ENCODE measurements at places on chromosomes 16 and 17.

DNA sequence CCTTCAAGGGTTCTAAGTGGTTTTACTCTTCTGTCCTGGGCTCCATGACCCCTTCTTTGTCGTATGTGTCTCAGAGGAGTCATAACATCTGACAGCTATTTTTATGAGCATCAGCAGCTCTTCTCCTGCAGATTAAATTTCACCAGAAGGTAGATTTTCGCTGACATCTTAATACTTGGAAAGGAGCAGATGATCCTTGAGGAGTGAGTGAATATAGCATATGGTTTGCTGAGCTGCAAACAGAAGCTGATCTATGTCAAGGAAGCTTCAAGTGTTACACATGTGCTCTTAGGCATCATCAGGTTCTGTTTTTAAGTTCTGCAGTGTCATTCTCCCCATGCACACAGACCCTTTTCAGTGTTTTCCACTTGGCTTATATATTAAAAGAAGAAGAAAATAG lies 49.2 kb upstream of the MYH2 start:
- DNase-seq: no peak

- no peak for DNase-seq
These were observed 51.8 kb downstream of the SF3B3 start for GRCh38 chr16:70575376-70575775.

GRCh38 chr17:21041741-21042457 lies 912 bp downstream of the USP22 start:
- DNase-seq: peak; percentile 87

DNA sequence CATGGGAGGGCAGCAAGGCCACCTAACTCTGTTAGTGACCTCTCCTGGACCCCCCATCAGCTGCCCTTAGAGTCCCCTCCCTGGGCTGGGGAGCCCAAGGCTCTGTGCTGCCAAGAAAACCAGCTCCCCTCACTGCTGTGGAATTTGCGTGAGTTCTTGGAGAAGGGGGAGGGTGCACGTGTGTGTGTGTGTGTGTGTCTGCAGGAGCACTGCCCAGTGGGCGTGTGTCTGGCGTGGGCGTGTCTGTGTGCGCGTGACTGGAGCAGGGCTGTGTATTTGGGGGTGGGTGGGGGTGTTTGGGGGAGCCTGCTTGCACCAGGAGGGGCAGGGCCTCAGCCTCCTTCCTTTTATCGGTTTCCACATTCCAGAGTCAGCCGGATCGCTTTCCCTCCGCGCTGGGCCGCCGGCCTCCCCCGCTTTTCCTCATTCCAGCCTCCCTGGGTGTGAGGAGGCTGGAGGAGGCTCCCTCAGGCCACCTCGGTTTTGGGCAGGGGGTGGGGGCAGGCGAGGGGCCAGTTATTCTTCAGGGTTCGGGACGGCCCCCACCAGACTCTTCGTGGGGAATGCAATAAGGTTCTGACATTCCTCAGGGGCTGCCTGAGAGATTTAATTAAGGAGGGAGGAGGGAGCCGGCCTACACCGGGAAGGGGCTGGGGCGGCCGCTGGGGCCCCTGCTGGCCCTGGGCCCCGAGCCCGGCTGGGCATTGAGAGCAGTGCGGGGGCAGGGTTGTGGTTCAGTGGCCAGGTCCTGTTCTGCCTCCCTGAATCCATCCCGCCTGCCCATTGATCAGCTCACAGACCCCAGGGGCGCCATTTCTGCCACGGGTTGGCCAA lies 2.5 kb downstream of the VASN start:
- DNase-seq: peak; percentile 78

DNA sequence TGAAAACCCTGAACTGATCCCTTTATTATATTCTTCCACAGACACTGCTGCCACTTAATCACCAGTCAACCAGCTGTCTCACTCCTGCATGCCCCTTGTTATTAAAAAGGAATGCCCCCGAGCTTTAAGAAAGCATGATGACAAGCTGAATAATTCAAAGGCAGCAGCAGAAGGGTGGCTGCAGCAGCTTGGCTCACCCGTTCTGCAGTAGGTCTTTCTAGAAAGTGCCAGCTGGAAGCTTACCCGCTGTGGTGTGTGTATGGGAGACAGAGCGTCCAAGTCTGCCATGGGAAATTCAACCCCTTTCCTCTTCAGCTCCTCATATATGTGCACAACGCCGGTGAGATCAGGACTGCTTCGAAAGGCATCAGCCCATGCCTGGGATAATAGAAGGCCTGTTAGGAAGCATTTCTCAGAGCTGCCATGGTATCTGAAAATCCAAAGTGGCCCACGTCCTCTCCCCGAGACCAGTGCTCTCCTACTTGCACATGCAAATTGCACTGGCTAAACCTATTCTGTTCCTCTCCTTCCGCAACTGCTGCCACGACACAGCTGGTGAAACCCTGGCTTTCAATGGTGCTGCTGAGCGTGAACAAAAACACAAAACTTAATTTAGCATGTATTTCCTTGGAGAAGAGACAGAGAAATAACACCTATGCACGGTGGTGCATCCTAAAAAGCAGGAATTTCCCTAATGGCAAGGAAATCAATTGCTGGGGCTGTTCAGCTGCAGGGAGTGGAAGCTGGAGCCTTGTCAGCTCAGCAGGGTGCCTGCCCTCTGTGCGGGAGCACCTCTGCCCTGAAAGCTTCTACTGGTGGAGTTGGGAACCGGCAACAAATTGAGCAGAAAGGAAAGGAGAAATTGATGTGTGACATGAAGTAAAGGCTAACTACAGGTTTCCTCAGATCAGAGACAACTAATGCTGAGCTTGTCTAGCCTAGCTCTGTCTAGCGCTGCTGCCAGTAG lies 47.9 kb upstream of the SREBF1 start:
- DNase-seq: peak; percentile 52

DNA sequence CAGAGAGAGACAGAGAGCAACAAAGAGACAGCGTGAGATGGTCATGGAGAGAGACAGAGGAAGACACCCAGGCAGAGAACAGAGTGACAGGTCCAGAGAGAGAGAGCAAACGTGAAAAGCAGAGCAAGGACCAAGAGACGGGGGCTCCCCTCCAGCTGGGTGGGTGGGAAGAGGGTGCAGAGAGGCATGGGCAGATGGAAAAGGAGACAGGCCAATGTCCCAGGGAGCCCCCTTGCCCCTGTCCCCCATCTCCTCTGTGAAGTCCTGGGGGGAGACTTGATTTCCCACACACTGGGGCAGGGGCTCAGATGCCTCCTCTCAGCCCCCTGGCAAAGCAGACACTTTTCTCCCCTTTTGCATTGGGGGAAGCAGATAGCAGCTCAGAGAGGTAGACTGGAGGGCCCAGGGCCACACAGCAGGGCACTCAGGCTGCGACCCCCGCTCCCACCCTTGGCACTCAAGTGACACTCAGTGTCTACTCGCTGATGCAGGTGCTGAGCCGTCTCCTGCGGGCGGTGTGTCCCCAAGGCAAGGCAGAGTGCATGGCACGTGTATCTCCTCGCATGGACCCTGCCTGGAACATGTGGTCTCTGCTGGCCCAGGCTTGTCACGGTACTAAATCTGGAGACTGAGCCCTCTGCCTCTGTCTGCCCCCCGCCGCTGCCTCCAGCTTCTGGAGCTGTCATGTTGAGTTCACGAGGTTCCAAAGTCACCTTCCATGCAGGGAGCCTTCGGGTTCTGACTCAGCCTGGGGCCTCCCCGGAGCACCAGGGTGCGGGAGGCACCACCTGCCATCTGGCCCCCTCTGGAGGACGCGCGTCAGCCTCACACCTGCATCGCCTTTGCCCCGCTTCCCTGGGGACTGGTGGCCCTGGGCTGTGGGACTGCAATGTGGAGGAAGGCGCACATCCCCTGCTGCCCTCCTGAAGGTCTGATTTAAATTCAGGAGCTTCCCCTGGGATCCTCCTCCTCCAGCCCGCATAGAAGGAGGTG lies 215.9 kb upstream of the GSE1 start:
- no peak for DNase-seq

- DNase-seq: no peak
These were observed 63.4 kb downstream of the CRLF3 start for GRCh38 chr17:30761060-30761459.

GRCh38 chr16:4273858-4274311 lies 1.1 kb upstream of the TFAP4 start:
- peak; percentile 76 for DNase-seq

DNA sequence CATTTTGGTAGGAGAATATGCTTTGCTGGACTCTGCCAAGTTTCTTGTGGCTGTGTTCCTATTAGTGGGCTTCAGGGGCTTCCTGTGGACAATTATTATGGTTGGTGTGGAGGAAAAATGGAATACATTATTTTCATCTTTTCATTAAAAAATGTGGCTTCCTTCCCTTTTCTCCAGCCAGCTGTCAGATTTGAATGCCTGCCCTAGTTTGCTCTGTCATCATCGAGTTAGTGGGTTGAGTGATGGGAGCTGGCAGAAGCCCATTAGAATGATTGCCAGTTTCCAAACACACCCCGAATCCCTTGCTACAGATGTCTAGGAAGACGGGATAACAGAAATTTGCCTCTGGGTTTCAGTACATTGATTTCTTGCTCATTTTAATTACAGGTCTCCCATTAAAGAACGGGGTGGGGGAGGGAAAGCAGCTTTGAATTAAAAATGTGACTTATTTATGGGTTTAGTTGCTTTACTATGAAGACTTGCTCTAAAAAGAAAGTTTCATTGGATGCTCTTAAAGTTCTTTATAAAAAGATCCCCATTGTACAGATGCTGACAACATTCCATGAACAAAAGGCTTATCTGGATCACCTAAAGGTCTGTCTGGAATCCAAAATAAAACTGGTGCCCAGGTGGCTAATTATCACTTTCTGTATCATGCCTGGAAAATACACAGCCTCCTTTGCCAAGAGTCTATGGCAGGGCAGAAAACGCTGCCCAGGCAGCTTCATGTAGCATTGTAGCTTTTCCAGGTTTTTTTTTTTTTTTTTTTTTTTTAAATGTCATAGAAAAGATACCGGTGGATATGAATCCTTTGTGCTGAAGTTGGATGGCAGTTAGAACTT lies 103.6 kb downstream of the PRKCA start:
- no peak for DNase-seq

GRCh38 chr16:77840673-77841501 lies 52.5 kb downstream of the VAT1L start:
- no peak for DNase-seq

- no peak for DNase-seq
These were observed 918.4 kb upstream of the SOX9 start for GRCh38 chr17:71202449-71202848.

- DNase-seq: no peak
These were observed 11.5 kb upstream of the ARHGAP17 start for GRCh38 chr16:25026621-25027020.

GRCh38 chr17:157901-158300 lies 20.5 kb downstream of the SCGB1C2 start:
- DNase-seq: no peak

GRCh38 chr17:31802502-31802901 lies 56.5 kb downstream of the COPRS start:
- no peak for DNase-seq

GRCh38 chr16:5678371-5678770 lies 580.8 kb upstream of the EEF2KMT start:
- peak; percentile 83 for DNase-seq

- no peak for DNase-seq
These were observed 15.4 kb downstream of the COG1 start for GRCh38 chr17:73208139-73208827.

- peak; percentile 48 for DNase-seq
These were observed 804 bp downstream of the TGFB1I1 start for GRCh38 chr16:31472709-31473203.

GRCh38 chr17:75240394-75241142 lies 20.8 kb downstream of the GGA3 start:
- peak; percentile 88 for DNase-seq

DNA sequence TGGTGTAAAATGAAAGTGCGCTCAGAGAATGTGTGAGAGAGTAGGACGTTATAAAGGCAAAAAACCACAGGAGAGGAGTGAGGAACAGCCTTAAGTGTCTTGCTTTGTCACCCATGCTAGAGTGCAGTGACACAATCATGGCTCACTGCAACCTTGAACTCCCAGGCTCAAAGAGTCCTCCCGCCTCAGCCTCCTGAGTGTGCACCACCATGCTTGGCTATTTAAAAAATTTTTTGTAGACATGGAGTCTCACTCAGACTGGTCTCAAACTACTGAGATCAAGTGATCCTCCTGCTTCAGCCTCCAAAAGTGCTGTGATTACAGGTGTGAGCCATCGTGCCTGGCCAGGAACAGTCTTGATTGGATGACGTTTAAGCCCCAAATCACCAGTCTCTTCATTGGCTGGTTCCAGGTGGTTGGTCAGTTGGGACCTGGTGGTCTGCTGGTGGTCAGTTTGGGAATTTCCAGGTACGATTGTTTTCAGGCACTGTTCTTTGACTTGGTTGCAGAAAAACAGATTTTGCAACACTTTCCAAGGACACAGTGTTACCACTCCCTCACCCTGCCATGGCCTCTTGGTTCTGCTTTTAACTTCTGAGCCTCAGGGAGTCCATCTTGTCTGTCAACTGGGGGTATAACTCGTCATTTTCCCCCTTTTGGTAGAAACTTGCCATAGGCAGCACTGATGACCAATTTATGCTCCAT lies 21.2 kb downstream of the DHODH start:
- no peak for DNase-seq

DNA sequence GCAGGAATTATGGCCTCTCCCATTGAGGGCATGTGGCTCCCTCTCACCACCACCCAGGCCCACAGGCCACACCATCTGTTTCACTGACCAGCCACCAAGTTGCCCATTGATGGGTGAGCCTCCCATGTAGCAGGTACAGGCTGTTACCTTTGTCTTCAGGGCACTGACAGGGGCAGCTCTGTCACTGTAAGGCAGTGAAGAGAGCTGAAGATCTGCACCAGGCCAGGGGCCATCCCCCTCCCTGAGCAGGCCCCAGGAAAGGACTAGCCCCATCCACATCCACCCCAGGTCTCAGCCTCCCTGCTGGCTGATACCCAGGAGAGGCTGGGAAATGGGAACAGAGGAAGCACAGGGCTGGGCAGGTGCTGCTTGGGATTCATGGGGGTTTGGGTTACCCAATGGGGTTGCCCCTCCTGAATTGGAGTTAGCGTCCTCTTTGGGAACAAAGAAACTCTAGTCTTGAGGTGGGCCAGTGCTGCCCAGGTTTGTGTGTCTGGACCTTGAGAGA lies 1691.4 kb downstream of the TP53TG3F start:
- no peak for DNase-seq

DNA sequence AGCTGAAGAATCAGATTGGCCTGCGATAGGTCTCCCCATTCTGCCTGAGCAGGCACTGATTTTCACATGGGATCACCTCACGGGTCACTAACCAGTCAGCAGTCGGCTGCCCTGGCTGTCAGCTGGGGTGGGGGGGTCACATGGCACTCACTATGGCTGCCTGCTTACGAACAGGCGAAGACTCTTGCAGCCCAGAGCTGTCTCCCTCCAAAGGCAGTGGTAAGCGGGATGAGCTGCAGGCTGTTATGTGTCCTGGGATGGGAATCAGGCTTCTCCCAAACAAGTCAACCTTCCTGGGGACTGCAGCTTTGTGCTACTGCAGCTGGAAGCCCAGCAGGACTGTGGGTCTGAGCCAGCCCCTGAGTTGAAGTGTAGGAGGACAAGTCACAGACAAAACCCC lies 29.0 kb upstream of the ADORA2B start:
- no peak for DNase-seq

GRCh38 chr16:30025574-30025973 lies 2.6 kb downstream of the C16orf92 start:
- no peak for DNase-seq
